HFF-Myc (cell line): ENCODE measurements at places on chromosomes 11 and 22.

DNA sequence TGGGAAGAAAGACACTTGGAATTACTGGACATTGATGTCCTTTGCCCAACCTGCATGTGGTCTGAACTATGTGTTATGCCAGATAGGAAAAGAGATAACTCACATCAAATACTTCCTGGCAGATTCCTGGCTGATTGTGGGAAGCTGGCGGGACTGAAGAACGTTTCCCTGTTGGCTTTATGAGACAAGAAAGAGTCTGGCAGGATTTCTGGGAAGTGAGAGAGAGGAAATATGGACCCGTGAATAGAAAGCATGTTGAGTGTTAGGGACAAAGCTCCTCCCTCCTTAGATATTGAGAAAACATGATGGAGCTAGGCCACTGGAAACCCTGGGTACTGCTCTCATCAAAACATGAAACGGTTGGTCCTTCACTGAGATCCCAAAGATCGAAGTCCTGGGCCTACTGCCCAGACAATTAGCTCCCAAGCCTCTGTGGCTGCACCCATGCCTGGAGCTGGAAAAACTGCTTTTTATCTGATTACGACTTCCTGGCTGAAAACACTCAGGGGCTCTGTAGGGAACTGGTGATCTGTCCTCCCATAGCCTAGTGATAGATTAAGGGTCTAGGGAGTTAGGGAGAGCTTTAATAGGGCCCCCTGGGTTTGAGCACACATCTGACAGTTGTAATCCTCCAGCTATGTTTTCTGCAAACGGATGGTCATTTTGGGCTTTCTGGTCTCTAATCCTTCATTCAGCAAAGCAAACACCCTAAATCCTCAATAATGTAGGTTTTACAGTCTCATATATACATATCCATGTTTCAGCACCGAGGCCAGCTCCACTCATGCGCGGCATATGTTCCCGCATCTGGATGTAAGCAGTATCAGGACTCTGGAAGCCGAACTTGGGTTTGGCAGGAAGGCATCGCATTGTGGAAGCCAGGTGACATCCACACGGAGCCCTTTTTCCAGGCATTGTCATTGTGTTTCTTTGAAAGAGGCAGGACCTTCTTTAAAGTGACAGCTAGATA, 6.1 kb upstream of the B3GAT1 start:
- DNase-seq, result peak; percentile 6

DNA sequence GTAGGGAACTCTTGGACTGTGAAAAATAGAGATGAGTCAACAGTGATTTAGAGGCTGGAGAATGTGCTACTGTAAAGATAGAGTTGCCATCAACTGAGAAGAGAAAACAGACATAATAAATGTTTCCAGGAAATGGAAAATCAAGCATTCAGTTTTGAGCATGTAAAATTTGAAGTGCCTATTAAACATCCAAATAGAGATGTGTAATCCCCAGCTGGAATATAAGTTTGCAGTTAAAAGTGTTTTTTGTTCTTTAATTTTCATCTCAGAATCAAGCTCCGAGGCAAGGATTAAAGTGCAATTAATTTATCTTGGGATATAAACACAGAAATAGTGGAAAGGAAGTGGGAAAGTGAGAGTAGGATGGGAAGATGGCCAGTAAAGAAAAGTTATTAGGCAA, 666.0 kb upstream of the RAG2 start:
- DNase-seq, result no peak

GRCh38 chr11:110186867-110187266, 93.7 kb downstream of the ZC3H12C start:
- no peak for DNase-seq

DNA sequence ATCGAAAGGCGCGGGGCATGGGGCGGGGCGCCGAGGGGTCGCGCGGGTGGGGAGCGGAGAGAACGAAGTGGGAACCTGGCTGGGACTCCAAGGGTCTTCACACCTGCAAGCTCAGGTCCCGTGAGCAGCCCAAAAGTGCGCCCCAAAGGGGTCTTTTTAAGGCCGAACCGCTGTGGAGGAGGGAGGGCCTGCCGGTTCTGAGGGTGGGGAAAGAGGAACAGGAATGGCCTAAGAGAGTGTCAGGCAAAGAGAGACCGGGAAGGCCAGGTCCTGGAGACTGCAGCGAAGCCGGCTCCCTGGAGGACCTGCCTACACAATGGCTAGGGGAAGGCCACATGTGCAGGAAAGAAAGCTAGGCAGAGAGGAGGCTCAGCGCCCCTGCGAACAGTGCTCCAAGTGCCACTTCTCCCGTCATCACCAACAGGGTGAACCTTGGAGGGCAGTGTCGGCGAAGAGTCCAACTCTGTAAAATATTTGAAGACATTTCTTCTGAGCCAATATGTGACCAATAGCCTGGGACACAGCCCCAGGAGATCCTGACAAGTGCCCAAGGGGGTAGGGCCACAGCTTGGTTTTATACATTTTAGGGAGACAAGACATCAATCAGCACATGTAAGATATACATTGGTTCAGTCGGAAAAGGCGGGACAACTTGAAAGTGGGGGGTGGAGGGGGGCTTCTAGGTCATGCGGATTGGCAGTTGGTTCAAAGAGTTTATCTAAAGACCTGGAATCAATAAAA, 710 bp upstream of the DGCR2 start:
- DNase-seq, result no peak

- DNase-seq, result no peak
Observed at GRCh38 chr11:100574894-100575769, 112.0 kb upstream of the ARHGAP42 start.

GRCh38 chr22:45420539-45420938, 7.0 kb downstream of the RIBC2 start:
- DNase-seq, result no peak
